Astrocyte of the hippocampus (primary cell): ENCODE measurements at places on chromosomes 11 and 22.

GRCh38 chr11:102064316-102064715 lies 17.1 kb downstream of the CFAP300 start:
- no peak for DNase-seq

- DNase-seq: no peak
Observed at GRCh38 chr11:72750086-72750485, 2.1 kb downstream of the ARAP1 start.

DNA sequence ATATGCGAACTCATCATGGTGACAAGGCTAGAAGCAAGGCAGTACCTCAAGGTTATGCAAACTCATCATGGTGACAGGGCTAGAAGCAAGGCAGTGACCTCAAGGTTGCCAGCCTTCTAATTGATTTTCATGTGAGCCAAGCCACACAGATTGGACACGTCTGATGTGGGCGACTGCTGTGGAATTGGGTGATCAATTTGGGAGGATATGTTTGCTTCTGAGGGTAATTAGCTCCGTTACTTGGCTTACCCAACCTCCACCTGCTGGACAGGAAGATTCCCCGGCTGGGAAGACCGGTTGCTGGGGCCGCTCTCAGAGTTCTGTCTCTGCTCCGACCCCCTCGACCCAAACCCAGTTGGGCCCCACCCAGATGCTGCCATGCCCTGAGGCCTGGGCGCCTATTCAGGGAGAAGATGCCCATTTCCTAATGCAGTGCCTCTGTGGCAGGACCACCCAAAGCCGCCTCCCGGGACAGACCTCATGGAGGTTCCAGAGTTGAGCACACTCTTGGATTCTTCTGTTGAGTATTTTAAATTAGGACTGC lies 69.9 kb upstream of the SHANK2 start:
- no peak for DNase-seq

DNA sequence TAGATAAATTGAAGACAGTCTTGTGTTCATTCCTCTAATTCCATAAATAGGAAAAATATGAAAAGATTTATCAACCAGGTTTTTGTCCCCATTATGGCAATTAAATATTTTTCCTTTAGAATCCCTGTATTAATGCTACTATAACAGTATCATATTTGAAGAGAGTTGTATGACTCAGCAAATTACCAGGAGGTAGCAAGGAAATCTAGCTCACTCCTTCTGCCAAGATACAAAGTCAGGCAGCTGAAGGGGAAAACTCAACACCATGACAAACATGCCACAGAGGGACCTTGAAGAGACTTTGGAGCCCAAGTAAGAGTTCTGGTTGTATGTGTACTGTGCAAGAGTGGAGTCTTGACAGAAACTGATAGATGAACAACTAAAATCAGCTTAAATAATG lies 143.3 kb downstream of the GUCY1A2 start:
- DNase-seq: peak; percentile 14

GRCh38 chr11:114400915-114401223 lies 403 bp downstream of the RBM7 start:
- no peak for DNase-seq

DNA sequence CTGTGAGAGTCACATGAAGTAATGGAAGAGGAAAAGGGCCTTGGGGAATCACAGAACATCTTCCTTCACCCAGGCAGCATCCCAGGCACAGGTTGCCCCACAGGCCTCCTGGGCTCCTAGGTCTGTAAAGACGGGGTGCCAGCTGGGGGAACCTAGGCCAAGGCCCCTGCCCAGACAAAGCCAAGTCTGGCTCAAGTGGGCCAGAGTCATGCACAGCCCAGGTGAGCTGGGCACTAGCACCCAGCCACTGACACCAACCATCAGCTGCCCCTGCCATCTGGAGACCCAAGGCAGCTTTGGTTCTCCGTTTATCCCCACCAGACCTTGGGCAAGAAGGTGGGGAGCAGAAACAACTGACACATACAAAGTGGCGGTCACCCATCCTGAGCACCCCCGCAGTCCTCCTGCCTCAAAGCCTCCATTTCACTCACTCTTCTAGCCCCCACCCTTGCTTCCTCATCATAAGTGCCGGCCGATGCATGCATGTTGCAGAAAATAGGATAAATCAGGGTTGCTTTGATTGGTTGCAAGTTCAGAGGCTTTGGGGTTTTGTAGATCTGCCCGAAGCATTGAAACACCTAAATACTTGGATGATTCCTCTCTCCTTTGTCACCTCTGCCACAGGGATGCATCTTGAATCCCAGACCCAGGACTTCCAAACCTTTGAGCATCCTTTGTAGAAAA lies 26.5 kb upstream of the TMPRSS4 start:
- DNase-seq: no peak

DNA sequence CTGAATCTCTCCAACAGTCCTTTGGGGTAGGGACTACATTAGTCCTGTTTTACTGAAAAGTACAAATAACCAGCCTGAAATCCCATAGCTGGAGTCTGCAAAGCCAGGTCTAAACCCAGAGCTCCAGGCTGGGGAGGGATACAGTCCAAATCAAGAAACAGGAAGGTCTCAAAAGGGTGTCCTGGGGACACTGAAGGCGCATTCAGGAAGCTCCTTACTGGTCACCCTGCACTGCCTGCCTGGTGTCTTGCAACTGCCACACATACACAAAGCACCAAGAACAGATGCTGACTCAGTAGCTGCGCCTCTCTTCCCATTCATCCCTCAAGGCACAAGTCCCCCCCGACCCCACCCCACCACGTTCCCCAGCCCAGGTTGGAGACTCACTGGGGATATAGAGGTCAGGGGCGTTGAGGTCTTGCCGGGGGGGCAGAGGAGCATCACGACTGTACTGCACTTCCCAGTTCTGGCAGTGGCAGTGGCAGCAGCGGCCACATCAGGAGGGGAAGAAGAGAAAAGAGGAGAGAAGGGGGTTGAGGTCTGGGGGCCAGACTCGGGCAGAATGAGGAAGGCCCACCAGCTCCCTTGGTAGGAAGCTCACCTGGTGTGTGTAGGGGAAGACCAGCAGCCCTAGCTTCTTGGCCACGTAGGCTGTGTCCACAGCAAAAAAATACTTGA lies 1.6 kb downstream of the YIF1A start:
- DNase-seq: no peak

GRCh38 chr11:104275992-104276391 lies 112.0 kb upstream of the PDGFD start:
- no peak for DNase-seq

- peak; percentile 96 for DNase-seq
Observed at GRCh38 chr22:45212306-45212709, 28.4 kb downstream of the KIAA0930 start.

DNA sequence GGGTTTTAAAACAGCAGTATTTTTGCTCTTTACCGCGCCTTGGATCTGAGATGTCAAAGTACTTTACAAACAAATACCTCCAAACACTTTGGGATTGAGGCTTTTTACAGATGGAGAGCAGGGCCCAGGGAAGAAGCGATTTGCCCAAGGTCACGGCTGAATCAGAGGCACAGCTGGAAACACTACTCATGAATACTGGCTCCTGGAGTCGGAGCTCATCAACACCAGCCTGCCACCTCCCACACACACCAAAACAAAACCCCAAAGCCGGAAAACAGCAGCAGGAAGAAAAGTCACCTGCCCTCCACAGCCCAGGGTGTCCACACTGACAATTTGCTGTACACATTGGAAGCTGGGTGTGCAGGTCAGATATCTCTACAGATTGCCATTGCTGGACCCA lies 339.4 kb downstream of the CADM1 start:
- no peak for DNase-seq

- DNase-seq: peak; percentile 37
Observed at GRCh38 chr11:61860054-61860903, 31.1 kb downstream of the FADS3 start.

- no peak for DNase-seq
Observed at GRCh38 chr11:60336767-60337391, 9.8 kb downstream of the MS4A6E start.

DNA sequence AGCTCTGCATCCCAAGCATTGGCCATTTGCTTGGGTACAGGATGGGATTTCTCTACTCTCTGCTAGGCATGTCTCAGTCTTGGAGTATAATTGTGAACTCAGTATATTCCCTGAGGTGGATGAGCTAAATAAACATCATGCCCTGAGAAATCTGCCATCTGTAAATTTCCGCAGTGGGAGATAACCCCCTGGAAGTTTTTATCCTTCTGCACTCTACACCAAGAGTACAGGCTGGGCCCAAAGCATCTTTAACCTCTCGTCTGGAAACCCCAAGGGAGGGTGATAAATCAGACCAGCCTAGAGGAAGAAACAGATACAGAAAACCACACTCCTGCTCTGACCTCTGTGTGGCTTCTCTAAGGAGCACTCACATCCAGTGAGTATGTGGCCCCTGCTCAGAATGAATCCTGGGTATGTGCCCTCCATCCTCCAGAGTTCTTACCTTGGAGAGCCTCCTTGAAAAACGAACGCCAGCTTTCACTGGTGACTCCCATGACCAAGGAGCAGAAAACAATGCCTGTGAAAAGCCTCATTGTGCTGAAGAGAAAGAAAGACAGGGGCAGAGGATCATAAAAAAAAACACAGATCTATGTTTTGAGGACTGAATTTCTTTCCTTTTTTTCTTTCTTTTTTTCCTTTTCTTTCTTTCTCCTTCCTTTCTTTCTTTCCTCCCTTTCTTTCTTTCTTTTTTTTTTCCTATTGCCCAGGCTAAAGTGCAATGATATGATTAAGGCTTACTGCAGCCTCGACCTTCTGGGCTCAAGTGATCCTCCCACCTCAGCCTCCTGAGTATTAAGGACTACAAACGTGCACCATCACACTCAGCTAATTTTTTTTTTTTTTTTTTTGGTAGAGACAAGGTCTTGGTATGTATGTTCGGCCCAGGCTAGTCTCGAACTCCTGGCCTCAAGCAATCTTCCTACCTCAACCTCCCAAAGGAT lies 938 bp downstream of the SAA4 start:
- no peak for DNase-seq

DNA sequence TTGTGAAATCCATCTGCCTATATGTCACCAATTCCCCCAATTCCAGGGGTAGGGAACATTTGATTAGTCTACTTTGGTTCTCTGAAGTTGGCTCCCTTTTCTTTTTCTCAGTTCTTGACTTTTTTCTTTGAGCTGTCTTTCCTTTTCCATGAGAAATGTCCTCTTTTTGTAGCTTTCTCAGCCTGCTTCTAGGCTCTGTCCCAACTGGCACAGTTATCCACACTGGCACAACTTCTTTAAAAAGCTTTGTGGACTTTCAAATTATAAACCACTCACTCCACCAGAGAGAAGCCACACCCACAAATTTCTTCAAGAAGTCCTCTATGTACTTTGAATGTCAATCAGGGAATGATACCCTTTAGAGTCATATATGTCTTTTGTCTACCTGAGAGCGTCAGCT lies 100.5 kb downstream of the TTC17 start:
- DNase-seq: no peak

DNA sequence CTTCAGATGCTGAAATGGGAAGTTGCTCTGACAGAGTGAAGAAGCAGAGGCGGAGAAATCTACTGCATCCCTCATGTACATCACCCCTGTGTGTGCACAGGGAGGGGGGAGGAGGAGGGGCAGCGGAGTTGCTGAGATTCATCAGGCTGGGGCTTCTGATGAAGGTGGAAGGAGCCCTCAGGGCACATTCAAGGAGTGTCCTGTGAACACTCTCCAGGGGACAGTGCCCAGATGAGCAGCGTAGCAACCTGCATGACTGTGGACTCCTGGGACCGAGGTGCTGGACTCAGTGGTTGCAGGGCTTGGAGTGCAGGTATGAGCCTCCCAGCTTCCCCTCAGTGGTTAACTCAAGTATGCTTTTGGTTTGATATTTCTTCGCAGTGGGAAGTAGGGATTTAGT lies 257.8 kb upstream of the B3GAT1 start:
- no peak for DNase-seq

GRCh38 chr11:776561-777287 lies 563 bp downstream of the GATD1 start:
- DNase-seq: peak; percentile 67

- no peak for DNase-seq
Observed at GRCh38 chr22:41003066-41003465, 51.9 kb downstream of the RBX1 start.

DNA sequence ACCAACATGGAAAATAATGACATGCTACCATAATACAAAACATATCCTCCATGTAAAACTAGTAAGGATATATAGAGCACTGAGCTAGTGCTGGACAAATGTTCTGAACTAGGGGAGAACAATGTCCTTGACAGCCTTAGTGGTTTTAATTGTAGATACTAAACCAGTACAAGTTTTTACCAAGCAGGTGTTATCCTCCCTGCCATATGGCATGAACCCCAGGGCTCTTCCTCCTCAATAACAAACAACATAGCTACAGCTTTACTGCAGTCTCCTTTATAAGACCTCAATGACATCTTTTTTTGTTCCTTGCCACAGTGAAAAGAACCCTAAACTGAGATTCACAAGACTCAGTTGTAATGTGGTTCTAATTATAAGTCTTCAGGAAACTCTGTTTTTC lies 70.2 kb upstream of the GDPD4 start:
- DNase-seq: no peak

DNA sequence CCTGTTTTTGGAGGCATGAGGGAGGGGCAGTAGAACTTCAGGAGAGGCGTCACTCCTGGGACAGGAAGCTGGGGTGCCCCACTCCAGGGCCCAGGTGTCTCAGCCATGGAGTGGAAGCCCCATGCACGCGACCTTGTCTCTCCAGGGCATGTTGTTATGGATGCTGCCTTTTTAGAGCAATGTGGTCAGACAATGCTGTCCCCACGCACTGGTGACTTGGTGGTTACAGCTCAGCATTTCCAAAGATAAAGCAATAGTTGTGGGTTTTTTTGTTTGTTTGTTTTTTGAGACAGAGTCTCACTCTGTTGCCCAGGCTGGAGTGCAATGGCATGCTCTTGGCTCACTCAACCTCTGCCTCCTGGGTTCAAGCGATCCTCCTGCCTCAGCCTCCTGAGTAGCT lies 22.3 kb downstream of the EIF4G2 start:
- DNase-seq: no peak

GRCh38 chr11:32643526-32643925 lies 59.9 kb downstream of the EIF3M start:
- no peak for DNase-seq

- DNase-seq: no peak
Observed at GRCh38 chr22:45783690-45784089, 112.1 kb downstream of the ATXN10 start.

- no peak for DNase-seq
Observed at GRCh38 chr11:47443028-47443700, 5.8 kb downstream of the RAPSN start.

- DNase-seq: no peak
Observed at GRCh38 chr11:4830909-4831308, 9.8 kb downstream of the OR51F2 start.

- no peak for DNase-seq
Observed at GRCh38 chr11:96033599-96033998, 109.7 kb upstream of the MTMR2 start.

DNA sequence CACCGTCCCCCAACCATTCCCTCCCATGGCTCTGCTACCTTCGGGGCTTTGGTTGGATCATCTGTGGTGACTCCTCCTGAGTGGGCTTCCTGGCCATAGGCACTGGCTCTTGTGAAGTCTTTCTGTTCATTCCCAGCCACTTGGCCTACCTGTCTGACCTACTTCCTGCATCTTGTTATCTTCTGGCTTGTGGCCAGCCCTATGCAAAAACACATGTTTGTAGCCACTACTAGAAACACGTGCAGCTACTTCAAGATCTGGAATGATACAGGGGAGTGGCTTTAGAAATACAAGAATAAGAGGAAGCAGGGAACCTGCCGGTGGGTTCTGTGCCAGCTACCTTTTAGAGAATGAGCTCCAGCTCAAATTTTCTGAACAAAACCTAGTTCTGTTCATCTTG lies 20.9 kb downstream of the RCOR2 start:
- no peak for DNase-seq

- DNase-seq: peak; percentile 17
Observed at GRCh38 chr11:91104237-91104636, 881.4 kb upstream of the CHORDC1 start.
